ENCODE measurements at places on chromosomes 7 and 10.

GRCh38 chr10:14163377-14164086 lies 167.2 kb downstream of the FRMD4A start:
- no peak for DNase-seq

DNA sequence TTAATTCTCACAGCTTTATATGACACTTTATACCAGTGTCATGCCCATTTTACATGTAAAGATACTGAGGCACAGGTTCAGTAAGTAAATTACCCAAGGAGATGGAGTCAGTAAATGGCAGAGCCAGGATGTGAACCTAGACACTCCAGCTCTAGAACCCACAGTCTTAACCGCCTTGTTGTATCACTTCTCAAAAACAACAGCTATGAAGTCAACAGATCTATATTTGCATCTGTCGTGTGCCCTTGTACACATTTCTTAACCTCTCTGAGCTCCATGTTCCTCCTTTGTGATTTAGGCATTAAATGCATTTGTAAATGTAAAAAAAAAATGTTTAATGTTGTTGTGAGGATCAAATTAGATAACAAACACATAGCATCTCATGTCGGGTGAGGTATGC lies 716.2 kb downstream of the SUGCT start:
- no peak for DNase-seq

GRCh38 chr7:24024276-24025068 lies 259.5 kb upstream of the NPY start:
- DNase-seq, result no peak

GRCh38 chr10:452512-453426 lies 236.7 kb downstream of the DIP2C start:
- DNase-seq, result no peak

DNA sequence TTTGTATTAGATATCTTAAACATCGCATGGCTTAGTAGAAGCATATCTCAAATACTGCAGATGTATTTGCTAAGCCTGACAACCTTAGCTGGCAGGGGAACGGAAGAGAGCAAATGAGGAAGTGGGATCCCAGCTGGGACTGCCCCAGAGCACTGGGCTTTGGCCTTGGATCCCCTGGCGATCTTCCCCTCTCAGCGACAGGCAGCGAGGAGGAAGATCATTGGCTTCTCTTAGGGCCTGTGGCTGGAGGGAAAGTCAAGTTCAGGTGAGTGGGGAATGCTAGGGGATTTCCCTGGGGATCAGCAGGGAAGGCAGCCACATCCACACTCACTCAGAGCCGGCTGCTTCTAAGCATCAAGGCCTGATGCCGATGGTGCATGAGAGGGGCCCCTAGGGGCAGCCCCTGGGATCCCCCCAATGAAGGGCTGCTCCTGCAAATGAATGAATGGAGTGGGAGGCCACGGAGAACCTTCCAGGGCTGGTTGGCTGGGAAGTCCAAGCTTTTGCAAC lies 42.0 kb downstream of the LYZL2 start:
- DNase-seq, result no peak

GRCh38 chr7:55484834-55485233 lies 87.5 kb downstream of the VOPP1 start:
- no peak for DNase-seq
